ENCODE measurements at places on chromosomes 3 and 15.

GRCh38 chr3:62795978-62796657 is 79.1 kb downstream of the CADPS start:
- no peak for DNase-seq

- no peak for DNase-seq
Observed at GRCh38 chr3:58329150-58329921, 3.4 kb upstream of the PXK start.

DNA sequence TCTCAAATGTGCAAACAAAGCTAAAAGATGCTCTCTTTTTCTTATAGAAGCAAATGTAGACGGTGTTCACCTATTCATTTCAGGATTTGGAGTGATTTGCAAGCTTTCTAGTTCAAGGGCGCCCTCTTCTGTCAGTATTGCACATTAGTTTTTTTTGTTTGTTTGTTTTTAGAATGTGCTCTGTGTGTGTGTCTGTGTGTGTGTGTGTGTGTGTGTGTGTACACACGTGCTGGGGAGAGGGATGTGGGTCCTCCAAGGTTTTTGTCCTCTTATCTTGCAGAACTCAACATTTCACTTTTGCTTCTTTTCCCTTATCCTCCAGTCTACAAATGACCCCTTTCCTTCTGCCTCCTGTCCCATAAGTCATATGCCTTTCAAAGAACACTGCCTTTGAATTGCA is 23.5 kb downstream of the DNAH1 start:
- peak; percentile 77 for DNase-seq

- no peak for DNase-seq
Observed at GRCh38 chr3:100072326-100073048, 41.8 kb downstream of the FILIP1L start.

DNA sequence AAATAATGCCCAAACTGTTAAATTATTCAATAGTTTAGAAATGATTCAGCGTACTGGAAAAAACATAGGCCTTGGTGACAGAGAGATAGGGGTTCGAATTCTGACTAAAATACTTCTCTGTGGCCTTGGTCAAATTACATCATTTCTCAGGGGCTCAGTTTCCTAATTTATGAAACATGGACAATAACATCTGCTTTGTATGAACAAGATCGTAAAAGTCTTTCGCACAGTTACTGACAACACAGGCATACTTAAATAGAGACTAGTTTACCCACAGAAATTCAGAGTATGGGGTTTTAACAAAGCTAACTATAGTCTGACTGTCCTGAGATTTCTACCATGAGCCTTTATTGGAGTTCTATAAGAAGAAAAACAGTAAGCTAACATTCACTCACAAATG is 440.4 kb downstream of the FHIT start:
- DNase-seq, result no peak

DNA sequence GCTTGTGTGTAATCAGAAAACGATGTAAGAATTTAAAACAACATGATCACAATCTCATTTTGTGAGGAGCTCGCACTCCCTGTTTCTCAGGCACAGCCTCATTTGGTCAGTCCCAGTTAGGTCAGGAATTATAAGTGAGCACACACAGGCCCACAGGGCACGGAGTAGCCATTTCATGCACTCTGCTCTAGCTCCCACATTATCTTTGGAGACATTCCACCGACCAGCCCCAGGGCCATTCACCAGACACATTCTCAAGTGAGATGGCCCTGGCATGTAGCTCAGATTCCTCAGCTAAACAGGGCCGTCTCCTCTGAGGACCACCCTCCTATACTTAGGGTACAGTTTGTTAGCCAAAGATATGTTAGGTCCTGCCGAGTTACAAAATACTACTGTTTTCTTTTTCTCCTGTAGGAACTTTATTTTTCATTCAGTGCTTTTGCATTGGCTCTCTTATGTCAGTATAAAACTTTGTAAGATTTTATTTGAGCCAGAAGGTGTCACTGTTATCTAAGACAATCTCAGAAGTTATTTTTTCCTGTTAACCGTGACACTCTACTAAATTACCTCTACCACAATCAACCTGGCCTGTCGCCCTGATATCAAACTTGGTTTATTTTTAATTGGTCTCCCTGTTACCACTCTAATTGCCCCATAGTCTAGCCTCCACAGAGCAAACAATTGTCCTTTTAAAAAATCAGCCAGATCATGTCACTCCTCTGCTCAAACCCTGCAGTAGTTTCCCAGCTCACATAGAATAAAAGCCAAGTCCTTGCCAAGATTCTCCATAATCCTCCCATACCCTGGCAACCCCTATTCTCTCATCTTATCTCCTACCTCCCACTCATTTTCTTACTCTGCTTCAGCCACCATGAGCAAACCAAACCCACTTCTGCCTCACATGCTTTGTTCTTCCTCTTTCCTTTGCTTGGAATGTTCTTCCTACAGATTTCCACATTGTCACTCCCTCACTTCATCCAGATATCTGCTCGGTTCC is 105.7 kb downstream of the PPP2R3A start:
- DNase-seq, result peak; percentile 28

DNA sequence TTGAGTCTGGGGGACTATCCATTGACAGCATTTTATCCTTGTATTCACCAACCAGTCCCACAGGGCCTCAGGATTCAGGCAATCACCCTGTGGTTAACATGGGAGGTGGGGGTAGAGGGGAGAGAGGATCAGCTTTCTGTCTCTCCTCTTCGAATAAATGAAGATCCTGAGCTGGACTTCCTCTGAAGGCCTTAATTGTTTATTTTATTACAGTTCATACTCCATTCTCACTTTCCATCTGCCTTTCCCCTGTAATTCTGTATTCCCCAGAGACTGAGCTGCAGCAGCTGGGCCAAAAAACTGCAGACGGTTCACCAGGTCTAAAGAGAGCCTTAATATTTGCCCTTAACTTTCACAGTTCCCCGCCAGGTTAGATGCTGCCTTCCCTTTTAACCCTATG is 11.9 kb downstream of the TAGLN3 start:
- DNase-seq, result no peak

DNA sequence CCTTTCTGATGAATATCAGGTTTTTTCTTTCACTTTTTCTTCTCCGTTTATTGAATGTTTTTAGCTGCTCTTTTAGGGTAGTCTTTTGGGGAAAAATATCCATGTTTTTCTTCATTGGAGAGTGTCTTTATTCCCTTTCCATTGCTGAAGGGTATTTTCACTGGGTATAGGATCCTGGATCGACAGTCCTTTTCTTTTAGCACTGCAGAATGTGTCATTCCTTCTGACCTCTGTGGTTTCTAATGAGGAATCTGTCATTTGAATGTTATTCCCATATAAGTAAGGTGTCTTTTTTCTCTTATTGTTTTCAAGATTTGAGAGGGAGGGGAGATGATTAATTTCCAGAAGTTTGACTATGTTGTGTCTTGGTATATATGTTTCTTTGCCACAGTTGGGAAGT is 96.8 kb downstream of the BBX start:
- peak; percentile 42 for DNase-seq

DNA sequence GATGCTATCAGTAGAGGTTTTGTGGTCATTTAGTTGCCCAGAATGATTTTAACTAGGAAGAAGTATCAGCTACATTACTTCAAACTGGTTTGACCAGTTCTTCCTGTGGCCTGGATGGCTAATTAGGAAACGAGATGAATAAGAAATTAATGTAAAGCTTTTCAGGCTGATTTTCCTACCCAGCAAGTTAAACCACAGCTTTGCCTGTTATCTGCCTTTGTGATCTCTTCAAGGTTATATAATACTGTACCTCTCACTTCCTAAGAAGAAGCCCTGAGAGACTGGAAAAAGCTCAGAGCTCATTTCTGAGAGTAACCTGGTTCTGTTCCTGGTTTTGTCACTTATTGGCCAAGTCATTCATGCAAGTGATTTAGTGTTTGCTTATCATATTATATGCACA is 782.2 kb upstream of the GOLIM4 start:
- peak; percentile 46 for DNase-seq

DNA sequence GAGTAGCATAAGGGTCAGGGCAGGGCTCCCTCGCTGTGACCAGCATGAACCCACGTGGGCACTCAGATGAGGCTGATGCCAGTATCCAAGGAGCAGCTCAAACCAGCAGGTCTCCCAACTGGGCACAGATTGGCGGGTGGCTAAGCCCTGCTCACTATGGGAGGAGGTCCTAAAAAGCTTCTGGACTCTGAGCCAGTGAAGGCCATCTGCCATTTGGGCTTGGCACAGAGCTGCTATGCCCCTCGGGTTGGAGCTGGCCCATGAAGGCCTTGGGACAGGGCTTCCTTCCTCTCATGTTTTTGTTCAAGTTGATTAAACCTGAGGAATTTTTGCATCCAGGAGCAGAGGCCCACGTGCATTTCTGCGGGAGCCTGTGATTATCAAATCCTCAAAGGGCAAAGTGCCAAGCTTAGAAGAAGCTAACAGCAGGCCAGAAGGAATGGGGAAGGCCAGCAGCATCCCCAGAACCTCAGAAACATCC is 4.3 kb upstream of the STRA6 start:
- peak; percentile 89 for DNase-seq

GRCh38 chr15:40985541-40986330 is 32.5 kb downstream of the CHAC1 start:
- no peak for DNase-seq

DNA sequence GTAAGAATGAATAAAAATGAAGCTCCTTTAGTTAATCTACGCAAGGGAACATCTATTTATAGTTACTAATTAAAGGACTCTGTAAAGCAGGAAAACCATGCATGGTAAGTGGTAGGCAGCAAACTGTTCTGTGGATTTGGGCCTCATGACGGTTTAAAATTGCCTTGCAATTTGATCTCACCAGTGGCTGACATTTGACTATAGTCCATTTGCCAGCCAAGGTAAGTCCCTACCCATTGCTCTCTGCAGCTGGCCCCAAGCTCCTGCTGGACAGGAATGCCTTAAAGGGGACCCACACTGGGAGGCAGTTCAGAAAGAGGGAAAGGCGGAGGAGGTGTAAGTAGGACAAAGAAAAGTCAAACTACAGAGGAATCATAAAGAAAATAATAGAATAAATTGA is 203.3 kb downstream of the PLCL2 start:
- DNase-seq, result no peak

DNA sequence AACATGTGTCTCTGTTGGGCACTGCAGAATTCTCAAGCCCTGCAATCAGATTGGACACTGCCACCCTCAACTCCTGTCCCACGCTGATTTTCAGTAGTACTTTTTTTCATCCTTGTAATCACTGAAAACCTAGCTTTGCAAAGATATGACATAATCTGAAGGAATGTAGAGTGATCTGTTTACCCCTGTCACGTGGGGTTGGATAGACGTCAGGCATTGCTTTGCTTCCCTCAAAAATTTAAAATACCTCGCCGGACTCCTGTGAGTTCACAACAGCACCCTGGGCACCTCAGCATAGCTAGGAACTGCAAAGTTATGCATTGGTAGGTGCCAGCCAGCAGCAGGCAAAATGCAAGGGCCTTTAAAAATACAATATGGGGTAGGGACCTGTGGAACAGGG is 71.1 kb upstream of the OXTR start:
- peak; percentile 43 for DNase-seq

GRCh38 chr3:46541835-46542234 is 24.3 kb downstream of the LRRC2 start:
- no peak for DNase-seq

- peak; percentile 4 for DNase-seq
Observed at GRCh38 chr3:66076861-66077470, 38.2 kb upstream of the MAGI1 start.

DNA sequence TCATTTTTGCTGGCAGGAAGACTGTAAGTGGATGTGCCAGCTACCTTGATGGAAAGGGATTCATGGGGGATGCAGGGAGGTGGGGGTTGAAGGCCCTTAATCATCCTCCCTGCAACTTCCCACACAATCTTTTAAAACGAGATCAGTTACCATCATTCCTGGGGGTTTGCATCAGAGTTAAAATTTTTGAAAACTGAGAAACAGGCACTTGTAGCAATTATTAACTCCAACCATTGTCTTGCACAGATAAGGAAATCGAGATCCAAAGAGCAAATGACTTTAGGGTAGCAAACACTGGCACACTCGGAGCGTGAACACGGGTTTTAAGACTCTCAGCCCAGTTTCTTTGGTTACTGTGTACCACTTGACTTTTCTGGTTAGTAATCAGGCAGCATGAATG is 41.9 kb downstream of the GPD1L start:
- peak; percentile 64 for DNase-seq

DNA sequence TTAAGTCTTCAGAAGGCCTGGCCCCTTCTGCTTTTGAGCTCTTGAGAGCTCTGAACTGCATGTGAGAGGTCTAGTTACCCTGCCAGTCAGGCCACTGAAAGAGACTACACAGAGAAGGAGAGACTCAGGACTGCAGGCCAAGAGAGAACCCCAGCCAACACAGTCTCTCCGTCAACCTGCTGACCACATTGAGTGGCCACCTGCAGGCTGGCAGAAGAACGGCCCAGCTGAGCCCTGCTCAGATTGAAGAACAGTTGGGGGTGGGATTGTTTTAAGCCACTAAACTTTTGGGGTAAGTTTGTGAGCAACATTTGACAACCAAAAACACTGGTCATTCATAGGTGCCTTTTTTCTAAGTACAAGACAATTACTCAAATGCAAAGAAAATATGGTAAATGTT is 273.5 kb upstream of the CCDC54 start:
- DNase-seq, result no peak

DNA sequence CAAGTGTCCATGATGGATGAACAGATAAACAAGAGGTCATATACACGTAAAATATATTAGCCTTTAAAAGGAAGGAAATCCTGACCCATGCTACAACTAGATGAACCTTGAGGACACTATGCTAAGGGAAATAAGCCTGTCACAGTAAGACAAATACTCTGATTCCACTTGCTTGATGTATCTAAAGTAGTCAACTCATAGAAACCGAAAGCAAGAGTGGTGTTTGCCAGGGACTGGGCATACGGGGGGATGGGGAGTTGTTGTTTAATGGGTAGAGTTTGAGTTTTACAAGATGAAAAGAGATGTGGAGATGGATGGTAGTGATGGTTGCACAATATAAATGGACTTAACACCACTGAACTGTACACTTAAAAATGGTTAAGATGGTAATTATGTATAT is 65.4 kb downstream of the C3orf70 start:
- DNase-seq, result no peak

- no peak for DNase-seq
Observed at GRCh38 chr3:21524133-21524532, 226.9 kb downstream of the ZNF385D start.

- no peak for DNase-seq
Observed at GRCh38 chr3:126951561-126951960, 31.4 kb upstream of the PLXNA1 start.

GRCh38 chr3:160193644-160194192 is 31.5 kb upstream of the C3orf80 start:
- no peak for DNase-seq

GRCh38 chr15:74383695-74384565 is 16.5 kb upstream of the CYP11A1 start:
- DNase-seq, result peak; percentile 99

GRCh38 chr3:49296781-49297411 is 19.9 kb upstream of the C3orf62 start:
- DNase-seq, result no peak

DNA sequence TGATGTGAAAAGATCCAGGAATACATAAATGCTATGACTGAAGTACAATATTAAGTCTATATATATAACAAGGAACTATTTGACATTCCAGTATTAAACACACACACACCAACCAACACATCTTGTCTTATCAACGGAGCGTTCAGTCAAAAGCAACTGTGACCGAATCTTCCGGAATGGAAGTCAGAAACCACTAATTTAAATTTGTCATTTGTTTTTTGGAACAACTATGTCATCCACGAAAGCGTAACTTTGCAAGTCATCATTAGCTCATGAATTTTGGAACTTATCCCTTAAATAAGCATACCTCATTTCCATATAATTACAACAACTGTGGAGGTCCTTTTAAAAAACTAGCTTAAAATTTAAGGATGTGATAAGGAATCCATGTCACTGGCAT is 5.0 kb downstream of the ZNF385D start:
- DNase-seq, result peak; percentile 26

GRCh38 chr15:85649372-85649771 is 145.4 kb downstream of the KLHL25 start:
- peak; percentile 69 for DNase-seq
